ENCODE measurements at places on chromosomes 6 and 20.

DNA sequence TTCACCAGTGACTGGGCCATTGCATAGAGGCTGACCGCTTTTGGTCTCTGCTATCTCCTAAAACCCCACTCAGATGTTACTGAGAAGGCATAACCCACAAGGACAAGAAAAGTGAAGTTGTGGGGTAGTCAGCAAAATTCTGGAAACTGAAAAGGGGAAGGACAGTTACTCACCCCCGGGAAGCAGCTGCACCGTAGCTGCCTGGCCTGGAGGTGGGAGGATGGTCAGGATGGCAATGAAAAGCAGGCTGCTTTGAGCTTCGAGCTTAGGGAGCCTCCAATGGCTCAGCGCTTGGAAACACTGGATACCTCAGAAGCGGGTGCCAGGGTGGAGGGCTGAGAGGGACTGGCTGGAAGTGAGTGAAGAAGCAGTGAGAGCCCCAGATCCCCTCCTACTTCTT lies 56.0 kb downstream of the KCNK5 start:
- no peak for DNase-seq

- DNase-seq = no peak
These were observed 119.1 kb upstream of the BMP5 start for GRCh38 chr6:55994531-55994930.

GRCh38 chr20:11132819-11133415 lies 459.1 kb upstream of the JAG1 start:
- no peak for DNase-seq

DNA sequence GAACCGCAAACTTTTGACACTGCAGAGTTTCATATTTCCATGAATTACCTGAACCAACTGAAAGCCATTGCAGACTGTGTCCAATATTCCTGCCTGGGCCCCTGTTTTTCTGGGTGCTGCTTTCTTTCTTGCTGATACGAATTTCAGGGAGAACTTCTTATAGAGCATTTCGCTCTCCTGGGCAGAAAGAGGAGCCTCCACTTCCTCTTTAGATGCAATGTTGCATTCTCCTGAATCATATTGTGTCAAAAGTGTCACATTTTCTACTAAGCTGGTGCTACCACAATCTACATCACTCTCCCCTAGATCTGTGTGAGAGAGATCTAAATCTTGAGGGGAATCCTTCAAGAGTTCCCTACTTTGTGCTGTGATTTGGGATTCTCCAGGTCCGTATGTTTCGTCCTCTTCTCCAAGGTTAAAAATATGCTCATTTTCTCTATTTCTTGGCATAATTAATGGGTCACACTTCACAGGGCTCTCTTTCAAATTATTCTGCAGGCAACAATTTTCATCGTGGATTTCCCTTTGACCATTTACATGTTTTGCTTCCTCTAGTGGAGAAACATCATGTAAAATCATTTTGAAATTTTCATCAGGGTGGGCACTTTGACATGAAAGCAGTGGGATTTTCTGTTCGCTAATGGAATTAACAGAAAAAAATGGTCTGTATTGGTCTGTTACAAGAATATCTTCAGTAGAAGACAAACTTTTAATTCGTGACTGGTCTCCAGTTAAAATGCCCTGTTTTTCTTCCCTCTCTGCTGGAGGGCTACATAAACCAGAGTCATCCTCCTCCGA lies 102.3 kb downstream of the DST start:
- DNase-seq = no peak

DNA sequence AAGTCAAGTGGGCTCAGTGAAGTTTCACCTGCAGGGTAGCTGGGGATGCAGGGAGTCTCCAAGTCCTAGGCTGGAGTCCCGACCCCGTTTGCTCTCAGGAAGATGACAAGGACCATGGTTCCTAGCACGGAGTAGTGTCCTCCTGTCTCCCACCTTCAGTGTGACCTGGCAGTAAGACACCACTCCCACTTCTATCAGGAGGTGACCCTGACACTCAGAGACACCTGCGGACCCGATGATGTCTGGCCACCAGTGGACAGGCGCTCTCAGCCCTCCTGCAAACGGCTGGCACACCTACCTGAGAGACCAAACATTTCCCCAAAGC lies 1.1 kb downstream of the SOD2 start:
- no peak for DNase-seq

- DNase-seq = no peak
These were observed 59.0 kb downstream of the CLIC5 start for GRCh38 chr6:45956663-45957062.

- no peak for DNase-seq
These were observed 345.2 kb upstream of the RSPO3 start for GRCh38 chr6:126773112-126773805.

- no peak for DNase-seq
These were observed at the start of gene CAP2 for GRCh38 chr6:17392978-17393891. CAP2 (plus strand) TSS chr6:17393595; CDS start chr6:17421556, 27,961 bp downstream.

- no peak for DNase-seq
These were observed 9.3 kb upstream of the RNGTT start for GRCh38 chr6:88972504-88973423.

DNA sequence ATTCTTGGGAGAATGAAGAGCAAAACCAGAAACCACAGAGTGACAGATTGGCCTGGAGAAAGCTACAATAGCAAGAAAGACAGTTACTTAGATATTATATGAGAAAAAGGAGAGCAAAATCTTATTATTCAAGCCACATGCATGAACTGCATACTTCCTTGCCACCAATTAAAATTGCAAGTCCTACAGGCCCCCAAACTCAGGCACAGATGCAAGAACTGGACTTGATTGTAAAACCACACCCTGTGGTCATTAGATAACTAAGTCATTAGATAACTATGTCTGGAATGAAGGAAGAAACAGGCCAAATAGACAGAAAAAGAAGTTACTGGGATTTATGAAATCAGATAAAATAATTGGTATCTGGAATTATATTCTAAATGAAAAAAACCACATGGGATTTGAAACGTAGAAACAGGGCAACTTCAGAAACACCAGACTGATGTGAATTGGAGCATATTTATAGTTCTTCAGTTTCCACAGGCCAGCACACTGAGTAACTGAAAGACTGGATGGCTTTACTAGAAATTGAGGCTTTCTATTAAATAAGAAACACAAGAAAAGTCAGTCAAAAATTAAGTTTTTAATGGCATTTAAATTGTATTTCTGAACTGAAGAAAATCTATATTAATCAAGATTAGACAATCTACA lies 49.4 kb upstream of the CARMIL1 start:
- DNase-seq = no peak

GRCh38 chr6:10393544-10394225 lies 21.2 kb downstream of the TFAP2A start:
- no peak for DNase-seq

- no peak for DNase-seq
These were observed 56.1 kb upstream of the PRND start for GRCh38 chr20:4665591-4665990.

GRCh38 chr6:139500977-139501376 lies 126.5 kb upstream of the CITED2 start:
- no peak for DNase-seq

DNA sequence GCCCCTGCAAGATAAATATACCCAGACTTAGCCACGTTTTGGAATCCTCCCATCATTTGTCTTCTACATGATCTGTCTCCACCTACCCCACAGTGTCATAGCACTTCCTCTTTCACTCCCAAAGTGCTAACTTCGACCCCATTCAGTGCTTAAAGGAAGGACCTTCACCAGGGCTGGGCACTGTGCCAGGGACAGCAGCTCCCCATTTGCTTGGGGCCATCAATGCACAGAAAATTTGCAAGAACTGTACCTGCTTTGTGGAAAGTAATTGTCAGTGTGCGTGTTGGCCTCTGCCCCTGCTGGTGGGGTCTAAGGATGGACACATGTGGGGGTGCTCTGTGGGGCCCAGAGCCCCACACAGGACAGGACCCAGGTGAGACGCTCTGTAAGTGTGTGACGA lies 5.2 kb upstream of the BPIFA2 start:
- no peak for DNase-seq

DNA sequence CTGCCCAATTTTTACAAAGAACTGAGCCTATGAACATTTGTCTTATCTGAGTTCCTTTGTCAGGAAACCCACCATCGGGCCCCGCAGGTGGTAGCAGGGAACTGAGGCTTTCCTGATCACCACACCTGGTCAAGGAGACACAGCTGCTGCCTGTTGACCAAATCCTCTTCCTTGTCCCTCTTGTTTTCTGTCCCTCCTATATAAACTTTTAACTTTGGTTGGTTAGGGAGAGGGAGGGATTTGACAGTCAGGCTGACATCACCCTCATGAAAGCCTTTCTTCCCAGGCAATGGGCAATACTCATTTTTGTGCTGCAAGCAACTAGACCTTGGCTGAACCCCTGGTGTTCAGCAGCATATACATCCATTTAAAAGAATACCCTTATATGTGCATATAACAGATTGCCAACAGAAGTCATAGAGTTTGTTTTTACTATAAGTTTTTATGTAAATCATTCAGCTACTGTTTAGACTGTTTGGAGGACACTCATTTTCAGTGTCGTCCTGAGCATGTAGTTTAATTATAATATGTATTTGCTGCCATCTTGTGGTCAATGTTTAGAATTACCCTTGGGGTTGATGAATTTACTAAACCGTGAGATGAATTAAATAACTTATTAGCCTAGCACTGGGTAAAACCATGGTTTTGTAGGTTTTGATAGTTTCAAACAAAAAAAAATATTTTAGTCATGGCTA lies 17.0 kb downstream of the CRISP1 start:
- DNase-seq = no peak

GRCh38 chr20:59063358-59064213 lies 21.0 kb upstream of the PRELID3B start:
- DNase-seq = no peak

GRCh38 chr6:97626671-97627441 lies 343.8 kb upstream of the MMS22L start:
- no peak for DNase-seq
